Uterine smooth muscle cell (primary cell): ENCODE measurements at places on chromosomes 6 and 20. TPM values are rescaled to one million over a fixed set of nuclear protein-coding genes. Genes with fewer than 3 reads are reported as not detected.

The RIPPLY2 gene
- under 0.01 and 0.87 TPM in 2 replicates for total RNA-seq

The TBC1D20 gene
- 36.1 and 51.9 TPM in 2 replicates for total RNA-seq

The MOG gene
- total RNA-seq, result not detected in 2 replicates

The RSPH4A gene
- 0.11 and 0.12 TPM in 2 replicates for total RNA-seq
